Cardiac septum (tissue), 1 donor: ENCODE measurements at places on chromosomes 2 and 18. TPM values are rescaled to one million over a fixed set of nuclear protein-coding genes. Genes with fewer than 3 reads are reported as not detected.
A peak's percentile ranks its signal among the peaks of the same experiment; 100 is the strongest.

GRCh38 chr2:102235491-102235890 lies 48.7 kb downstream of the IL1RL2 start:
- no peak for DNase-seq

DNA sequence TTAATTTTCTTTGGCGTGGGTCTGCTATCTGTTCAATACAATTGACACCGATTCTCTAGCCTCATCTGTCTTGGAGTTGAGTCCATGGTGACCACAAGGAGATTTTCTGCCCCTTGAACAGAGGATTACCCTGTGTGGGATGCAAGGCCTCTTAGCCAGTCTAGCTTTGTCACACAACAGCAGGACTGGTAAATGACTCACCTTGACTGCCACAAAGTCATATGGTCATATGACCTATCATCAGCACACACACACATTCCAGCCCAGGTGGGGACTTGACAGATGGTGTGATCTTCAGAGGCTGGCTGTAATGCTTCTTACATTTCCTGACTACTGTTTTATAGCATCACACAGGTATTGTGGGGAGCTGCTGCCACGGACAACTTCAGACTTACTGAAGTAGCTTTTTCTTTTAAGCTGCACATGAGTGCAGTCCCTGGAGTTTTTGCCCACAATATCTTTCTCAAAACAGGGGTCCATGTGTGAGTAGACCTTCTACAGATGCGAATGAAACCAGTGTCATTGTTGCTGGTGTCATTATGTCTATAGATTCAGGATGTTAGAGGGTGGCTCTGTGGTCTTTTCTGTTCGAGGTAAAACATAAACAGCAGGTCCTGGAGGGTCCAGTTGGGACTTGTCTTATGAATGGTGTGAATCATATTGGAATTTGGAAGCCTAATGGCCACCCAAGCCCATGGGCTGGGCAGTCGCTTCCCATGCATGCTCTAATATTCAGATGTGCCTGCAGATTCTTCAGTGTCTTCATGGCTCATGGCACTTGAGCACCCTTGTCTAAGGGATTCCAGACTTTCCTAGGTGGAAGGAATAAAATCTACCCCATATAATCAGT lies 18.6 kb upstream of the ACOXL start:
- DNase-seq: no peak

DNA sequence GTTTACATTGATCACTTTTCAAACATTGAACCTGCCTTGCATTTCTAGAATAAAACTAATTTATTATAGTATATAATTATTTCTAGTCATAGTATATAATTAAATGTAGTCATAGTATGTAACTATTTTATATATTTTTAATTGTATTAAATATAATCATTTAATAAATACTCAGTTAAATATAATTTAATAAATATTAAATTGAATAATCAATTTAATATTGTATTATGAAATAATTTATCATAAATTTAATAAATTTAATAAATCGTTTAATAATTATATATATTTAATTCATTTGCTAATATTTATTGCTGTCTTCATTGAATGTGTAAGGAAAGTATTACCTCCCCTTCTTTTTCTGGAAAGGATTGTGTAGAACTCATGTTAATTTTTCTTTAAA lies 225.6 kb upstream of the NRP2 start:
- no peak for DNase-seq

GRCh38 chr2:193973781-193974180 lies 1683.2 kb upstream of the SLC39A10 start:
- DNase-seq: no peak

DNA sequence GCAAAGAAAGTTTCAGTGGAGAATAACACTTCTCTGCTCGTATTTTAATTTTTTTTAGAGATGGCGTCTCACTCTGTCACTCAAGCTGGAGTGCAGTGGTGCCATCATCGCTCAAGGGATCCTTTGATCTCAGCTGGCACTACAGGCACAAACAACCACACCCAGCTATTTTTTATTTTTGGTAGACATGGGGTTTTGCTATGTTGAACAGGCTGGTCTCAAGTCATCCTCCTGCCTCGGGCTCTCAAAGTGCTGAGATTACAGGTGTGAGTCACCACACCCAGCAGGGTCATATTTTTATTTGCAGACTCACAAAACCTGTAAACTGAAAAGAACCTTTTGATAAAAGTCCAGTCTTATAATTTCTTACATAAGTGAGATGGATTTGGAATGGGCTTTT lies 2.6 kb downstream of the TRAK2 start:
- no peak for DNase-seq

DNA sequence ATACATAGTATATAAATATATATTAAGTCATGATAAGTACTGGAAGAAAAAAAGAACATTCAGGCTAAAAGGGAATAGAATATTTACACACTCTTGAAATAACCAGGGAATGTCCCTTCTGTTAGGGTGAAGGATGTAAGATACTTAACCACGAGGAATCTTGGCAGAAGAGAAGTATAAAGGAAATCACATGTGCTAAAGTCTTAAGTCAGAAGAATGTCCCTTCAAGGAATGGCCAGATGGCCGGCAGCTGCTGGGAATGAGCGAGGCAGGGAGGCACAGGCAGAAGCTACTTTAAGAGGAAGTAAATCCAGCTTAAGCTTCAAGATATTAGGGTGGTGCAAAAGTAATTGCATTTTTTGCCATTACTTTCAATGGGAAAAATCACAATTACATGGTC lies 5.5 kb downstream of the CCDC102B start:
- no peak for DNase-seq

- no peak for DNase-seq
Observed at GRCh38 chr2:144240656-144241339, 279.1 kb downstream of the ZEB2 start.

The DNER gene
- total RNA-seq: 1.00 TPM

- no peak for DNase-seq
Observed at GRCh38 chr2:133331436-133331835, 236.8 kb downstream of the NCKAP5 start.

The SPP2 gene
- total RNA-seq: not detected

The IL18R1 gene
- 1.3 TPM for total RNA-seq

DNA sequence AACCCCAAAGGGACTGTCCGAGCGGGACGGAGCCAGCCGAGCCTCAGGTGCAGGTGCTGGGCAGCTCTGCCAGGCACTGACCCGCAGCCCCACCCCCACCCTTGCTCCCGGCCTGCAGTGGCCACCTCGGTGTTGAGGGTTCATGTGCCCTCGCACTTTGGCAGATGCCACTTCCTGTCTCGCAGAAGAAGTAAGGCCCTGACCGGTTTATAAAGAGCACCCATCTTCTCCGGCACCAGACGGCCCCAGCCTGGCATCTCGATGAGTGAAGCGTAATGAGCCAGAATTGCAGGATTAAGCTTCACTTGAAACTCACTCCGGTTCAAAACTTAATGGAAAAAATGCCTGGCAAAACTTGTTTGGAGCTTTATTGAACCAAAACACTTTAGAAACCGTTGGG lies 10.9 kb upstream of the NFATC1 start:
- DNase-seq: peak; percentile 12

The XDH gene
- total RNA-seq: not detected

- DNase-seq: no peak
Observed at GRCh38 chr2:207852791-207853190, 83.1 kb upstream of the FZD5 start.

The IHH gene
- not detected for total RNA-seq
